Activated effector memory CD4-positive, alpha-beta T cell treated with anti-CD3 and anti-CD28 coated beads, Interleukin-2, amount 50 U/mL, for 16 hours (primary cell): ENCODE measurements at places on chromosomes 5 and 9.

DNA sequence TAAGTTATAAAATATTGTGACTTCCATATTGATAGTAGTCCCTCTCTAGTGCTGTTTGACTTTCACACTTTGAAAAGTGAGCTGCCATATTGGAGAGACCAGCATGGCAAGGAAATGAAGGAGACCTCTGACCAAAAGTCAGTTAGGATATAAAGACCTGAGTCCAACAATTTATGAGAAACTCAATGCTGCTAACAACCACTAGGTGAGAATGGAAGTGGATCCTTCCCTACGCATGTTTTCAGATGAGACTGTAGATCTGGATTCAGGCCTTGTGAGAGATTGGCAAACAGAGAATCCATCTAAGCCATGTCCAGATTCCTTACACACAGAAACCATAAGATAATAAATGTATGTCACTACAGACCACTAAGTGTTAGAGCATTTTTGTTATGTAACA is 81.6 kb downstream of the CTNND2 start:
- DNase-seq: no peak

DNA sequence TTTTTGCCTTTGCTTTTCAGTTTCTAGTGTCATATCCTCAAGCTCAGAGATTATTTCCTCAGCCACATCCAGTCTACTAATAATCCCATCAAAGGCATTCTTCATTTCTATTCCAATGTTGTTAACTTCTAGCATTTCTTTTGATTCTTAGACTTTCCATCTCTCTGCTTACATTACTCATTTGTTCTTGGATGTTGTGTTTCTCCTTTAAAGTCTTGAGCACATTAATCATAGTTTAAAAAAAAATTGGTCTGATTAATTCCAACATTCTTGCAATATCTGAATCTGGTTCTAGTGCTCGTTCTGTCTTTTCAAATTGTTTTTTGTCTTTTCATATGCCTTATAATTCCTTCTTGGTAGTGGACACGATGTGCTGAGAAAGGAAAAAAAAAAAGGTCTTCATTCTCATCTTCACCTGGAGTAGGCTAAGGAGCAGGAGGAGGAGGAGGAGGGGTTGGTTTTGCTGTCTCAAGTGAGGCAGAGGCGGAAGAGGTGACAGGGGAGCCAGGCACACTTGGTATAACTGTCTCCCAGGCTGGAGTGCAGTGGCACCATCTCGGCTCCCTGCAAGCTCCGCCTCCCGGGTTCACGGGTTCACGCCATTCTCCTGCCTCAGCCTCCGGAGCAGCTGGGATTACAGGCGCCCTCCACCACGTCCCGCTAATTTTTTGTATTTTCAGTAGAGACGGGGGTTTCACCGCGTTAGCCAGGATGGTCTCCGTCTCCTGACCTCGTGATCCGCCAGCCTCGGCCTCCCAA is 16.3 kb downstream of the PRXL2C start:
- DNase-seq: no peak

- DNase-seq: no peak
These were observed 363.6 kb upstream of the CYLC2 start for GRCh38 chr9:102631559-102631958.

DNA sequence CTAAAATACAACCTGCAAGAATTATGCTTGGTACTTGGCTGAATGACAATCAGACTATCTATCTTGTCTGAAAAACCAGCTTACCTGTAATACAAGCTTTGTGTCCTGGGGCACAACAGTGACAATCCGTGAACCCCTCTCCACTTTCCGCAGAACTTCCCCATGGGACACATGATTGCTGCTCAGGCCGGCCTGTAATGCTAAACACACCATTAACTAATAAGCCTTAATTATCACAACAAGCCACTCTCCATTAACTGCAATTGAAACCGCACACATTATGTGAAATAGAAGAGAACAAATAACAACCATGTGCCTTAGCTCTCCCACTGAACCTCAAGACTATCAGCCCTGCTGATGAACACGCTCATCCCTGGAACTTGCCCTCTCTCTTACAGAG is 33.7 kb downstream of the ELP1 start:
- DNase-seq: no peak

DNA sequence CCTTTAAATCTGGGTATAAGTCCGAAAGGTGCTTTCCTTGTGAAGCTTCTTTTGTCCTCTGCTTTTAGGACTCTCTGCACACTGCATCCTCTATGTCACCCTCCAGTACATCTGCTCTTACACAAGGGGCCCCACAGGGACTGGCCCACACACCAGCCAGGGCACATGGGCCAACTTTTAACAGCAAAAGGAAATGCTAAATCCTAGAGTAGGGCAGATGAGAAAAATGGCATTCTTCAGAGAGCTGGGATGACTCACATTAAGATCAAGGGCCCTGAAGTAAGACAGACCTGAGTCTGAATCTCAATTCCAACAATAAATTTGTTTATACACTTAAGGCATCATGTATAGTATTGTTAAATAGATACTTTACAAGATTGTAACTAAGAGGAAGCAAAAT is 40.3 kb upstream of the CDKN2B start:
- DNase-seq: no peak

DNA sequence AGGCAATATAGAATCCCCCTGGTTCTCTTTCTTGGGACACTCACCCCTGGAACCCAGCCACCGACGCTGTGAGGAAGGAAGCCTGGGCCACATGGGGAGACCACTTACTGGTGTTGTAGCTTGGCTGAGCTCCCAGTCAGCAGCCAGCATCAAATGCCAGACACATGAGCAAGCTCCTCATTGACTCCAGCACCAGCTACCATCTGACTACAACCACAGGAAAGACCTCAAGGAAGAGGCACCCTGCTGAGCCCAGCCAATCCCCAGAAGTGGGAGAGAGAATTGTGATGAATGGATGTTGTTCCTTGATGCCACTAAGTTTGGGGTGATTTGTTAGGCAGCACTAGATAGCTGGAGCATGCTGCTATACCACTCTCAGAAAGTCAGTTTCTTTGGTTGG is 36.0 kb downstream of the BNIP1 start:
- no peak for DNase-seq

- peak; percentile 68 for DNase-seq
These were observed 5.1 kb downstream of the TLN1 start for GRCh38 chr9:35726931-35727330.

GRCh38 chr9:136673088-136673974 is 10.6 kb downstream of the EGFL7 start:
- no peak for DNase-seq

GRCh38 chr5:104187656-104188055 is 625.1 kb upstream of the NUDT12 start:
- no peak for DNase-seq

- DNase-seq: no peak
These were observed 286.6 kb upstream of the IZUMO3 start for GRCh38 chr9:24832307-24832706.
